ENCODE measurements at places on chromosomes 2 and 18. TPM values are rescaled to one million over a fixed set of nuclear protein-coding genes. Genes with fewer than 3 reads are reported as not detected.

DNA sequence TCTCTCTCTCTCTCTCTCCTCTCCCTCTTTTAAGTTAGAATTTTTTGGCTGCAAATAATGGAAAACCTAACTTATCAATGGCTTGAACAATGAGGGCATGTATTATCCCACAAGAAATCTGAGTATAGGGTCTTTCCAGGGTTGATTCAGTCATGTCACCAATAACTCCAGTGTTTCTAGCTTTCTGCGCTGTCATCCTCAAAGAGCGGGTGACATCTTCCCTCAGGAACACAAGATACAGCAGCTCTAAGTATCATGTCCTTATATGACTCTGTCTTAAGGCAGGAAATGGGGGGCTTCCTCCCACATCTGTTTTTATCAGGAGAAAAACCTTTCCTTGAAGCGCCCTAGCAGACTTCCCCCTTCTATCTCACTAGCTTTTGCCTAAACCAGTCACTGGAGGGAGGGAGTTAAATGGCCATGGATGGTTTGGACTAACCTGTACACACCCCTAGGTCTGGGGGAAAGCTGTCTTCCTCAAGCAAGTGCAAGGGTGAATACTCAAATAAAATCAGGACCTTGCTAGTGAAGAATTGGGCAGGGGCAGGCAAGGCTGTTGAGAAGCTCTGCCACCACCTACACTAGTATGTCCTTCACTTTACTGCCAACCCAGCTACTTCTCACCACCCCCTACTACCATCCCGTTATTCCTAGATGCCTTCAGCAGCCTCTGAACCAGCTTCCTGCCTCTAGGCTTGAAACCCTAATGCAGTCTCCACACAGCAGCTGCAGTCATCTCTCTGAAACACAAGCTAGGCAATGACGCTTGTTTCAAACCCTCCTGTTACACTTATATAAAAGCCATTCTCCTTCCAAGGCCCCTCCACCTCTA, 7.5 kb upstream of the TUBA4A start:
- no peak overlapping the region for H3K4me3 ChIP-seq
- DNase-seq, result no peak
- peaks cover 57% of the 10 kb centered on the region for H3K27me3 ChIP-seq
- peak overlapping the region; percentile 9 for H3K27ac ChIP-seq
- no peaks in the 10 kb centered on the region for H3K36me3 ChIP-seq

DNA sequence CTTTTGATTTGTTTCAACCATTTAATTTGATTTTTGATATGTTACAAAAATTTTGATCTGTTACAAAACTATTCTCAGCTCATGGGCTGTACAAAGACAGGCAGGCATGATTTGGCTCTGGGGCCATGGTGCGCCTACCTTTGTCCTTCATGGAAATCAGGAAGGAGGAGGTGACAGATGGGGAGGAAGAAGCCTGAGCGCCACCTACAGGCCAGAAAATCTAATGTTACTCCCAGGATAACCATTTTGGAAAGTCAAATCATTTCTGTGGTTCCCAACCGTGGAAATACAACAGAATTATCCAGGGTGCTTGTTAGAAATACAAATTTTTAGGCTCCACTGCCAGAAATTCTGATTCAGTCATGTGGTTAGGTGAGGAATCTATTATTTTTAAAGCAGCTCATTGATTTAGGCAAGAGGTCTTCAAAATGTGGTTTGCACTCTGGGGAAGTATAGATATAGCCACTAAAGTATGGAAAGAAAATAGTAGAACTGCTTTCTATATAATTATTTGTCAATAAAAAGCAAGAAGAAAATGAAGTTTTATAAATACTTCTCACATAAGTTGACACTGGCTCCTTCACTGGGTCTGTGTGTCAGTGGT, 93.9 kb downstream of the EVA1A start:
- H3K36me3 ChIP-seq, result no peaks in the 10 kb centered on the region
- peaks cover 28% of the 10 kb centered on the region for H3K4me1 ChIP-seq
- H3K27me3 ChIP-seq, result peaks cover 4% of the 10 kb centered on the region
- H3K27ac ChIP-seq, result no peak overlapping the region
- H3K4me3 ChIP-seq, result no peak overlapping the region

GRCh38 chr2:95329891-95330793, 33.0 kb downstream of the KCNIP3 start:
- no peak for DNase-seq
- peaks cover 15% of the 10 kb centered on the region for H3K4me1 ChIP-seq
- no peak overlapping the region for H3K4me3 ChIP-seq
- H3K27me3 ChIP-seq, result peaks cover 5% of the 10 kb centered on the region
- peak overlapping the region; percentile 49 for H3K27ac ChIP-seq

DNA sequence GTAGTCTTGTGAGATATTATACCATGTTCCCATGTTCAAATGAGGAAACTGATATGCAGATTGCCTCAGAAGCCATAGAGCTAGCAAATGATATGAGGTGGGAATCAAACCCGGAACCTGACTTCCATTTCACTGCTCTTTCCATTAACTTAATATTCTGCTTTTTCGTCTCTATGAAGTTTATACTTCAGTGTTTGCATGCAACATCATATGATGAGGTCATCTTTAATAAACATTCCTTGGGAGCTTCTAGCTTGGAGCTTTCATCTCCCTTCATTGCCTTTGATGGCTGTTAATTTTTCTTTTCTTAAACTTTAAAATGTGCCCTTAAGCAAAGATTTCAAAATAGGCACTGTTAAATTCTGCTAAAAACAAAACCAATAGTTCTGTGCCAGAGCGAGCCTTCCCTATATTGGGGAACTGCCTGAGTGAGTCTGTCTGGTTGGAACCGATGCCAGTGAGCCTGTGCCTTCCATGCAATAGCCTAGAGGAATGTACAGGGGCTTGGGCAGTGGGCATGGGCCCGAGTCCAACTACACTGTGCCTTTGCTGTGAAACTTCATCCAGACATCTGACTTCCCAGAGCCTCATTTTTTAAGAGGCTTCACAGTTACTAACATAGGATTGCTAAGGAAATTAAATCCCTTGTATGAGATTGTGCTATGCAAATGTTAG, 91.1 kb upstream of the TMEM200C start:
- H3K4me1 ChIP-seq, result peaks cover 16% of the 10 kb centered on the region
- no peak overlapping the region for H3K27ac ChIP-seq
- no peak for DNase-seq
- H3K36me3 ChIP-seq, result no peaks in the 10 kb centered on the region
- no peak overlapping the region for H3K4me3 ChIP-seq

GRCh38 chr2:84788498-84788897, 92.4 kb downstream of the TRABD2A start:
- H3K36me3 ChIP-seq, result no peaks in the 10 kb centered on the region
- no peak overlapping the region for H3K27ac ChIP-seq
- no peak for DNase-seq
- H3K4me1 ChIP-seq, result no peaks in the 10 kb centered on the region
- H3K4me3 ChIP-seq, result no peak overlapping the region

DNA sequence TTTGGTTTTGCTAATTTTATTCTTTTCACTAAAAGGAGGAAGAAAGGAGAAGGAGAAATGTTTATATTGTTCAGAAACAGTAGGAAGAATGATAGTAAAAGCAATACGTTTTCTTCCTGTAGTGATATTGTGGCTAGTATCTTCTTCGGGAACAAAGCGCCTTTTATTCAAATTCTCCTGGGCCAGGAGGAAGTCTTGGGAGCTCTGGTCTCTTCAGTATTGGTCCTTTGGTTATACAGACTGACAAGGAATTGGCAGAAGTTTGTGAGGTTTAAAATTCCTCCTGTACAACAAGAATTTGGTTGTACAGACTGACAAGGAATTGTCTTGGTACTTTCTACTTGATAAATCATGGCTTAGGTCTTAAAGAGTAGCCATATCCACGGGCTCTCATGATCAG, 9.9 kb downstream of the GIGYF2 start:
- H3K4me1 ChIP-seq, result no peaks in the 10 kb centered on the region
- H3K27me3 ChIP-seq, result no peaks in the 10 kb centered on the region
- H3K36me3 ChIP-seq, result peaks cover 36% of the 10 kb centered on the region
- DNase-seq, result no peak
- no peak overlapping the region for H3K27ac ChIP-seq

- H3K27me3 ChIP-seq, result no peaks in the 10 kb centered on the region
- H3K36me3 ChIP-seq, result peaks cover 11% of the 10 kb centered on the region
- peak; percentile 75 for DNase-seq
- peak overlapping the region; percentile 96 for H3K4me3 ChIP-seq
These were observed 522 bp upstream of the ZNF407 start for GRCh38 chr18:74597034-74597661.

DNA sequence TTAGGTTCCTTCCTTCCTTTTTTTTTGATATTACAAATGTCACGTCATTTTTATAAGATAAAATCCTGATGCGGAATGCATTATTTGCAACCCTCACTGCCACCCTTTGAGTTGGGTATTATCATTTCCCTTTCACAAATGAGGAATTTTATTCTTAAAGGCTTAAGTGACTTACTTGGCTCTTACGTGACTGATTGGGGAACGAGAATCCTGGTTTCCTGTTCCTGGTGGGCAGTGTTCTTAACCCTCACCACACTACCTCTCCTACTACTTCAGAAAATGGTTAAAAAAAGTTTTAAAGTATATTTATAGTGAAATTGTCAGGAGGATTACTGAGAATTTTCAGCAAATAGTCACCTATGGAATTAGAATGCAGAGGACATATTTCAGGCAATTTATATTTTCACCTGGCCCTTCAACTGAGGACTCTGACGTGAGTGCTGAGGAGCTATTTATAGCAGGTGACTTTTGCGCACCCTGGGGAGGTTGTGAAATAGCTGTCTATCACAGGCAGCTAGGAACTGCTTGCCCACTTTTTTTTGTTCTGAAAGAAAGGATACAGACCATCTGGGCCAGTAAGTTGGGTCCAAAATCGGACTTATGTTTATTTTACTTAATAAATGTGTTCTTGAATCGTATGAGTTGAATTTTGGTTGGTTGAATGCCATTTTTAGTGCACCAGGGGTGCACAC, 18.7 kb upstream of the RASGRP3 start:
- no peaks in the 10 kb centered on the region for H3K27me3 ChIP-seq
- H3K4me1 ChIP-seq, result peaks cover 4% of the 10 kb centered on the region
- H3K36me3 ChIP-seq, result no peaks in the 10 kb centered on the region

DNA sequence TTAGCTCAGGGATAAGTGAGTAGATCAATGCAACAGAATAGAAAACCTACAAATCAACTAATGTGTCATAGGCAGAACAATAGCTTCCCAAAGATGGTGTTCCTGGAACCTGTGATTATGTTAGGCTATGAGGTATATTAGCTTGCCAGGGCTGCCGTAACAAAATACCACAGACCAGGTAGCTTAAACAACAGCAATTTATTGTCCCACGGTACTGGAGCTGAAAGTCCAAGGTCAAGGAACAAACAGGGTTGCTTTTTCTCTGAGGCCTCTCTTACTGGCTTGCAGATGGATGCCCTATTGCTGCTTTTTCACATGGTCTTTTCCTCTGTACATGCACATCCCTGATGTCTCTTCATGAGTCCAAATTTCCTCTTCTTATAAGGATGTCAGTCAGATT, 354.9 kb downstream of the TNS1 start:
- H3K4me3 ChIP-seq, result no peak overlapping the region
- DNase-seq, result no peak
- peaks cover 8% of the 10 kb centered on the region for H3K4me1 ChIP-seq
- no peaks in the 10 kb centered on the region for H3K36me3 ChIP-seq

DNA sequence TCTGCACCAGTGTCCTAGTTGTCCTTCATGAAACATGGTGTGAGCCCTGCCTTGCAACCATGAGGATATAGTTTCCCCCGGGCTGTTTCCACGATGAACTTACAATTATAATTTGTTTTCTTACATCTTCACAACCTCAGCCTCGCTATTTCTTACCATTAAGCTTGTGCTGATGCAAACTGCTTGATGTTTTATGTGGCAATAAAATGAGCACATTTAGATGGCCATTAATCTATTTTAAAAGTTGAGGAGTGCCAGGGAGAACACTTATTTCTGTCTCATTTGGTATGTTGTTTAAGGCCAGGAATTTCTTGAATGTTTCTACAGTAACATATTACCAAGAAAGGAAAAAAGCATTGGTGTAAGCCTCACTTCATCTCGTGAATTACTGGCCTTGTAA, 214.5 kb upstream of the SLC8A1 start:
- no peaks in the 10 kb centered on the region for H3K36me3 ChIP-seq
- peaks cover 18% of the 10 kb centered on the region for H3K4me1 ChIP-seq
- H3K27me3 ChIP-seq, result no peaks in the 10 kb centered on the region
- DNase-seq, result no peak
- no peak overlapping the region for H3K4me3 ChIP-seq

GRCh38 chr18:13676471-13676870, 49.9 kb downstream of the FAM210A start:
- peak overlapping the region; percentile 48 for H3K27ac ChIP-seq
- DNase-seq, result no peak
- peaks cover 5% of the 10 kb centered on the region for H3K36me3 ChIP-seq
- no peak overlapping the region for H3K4me3 ChIP-seq
- peaks cover 5% of the 10 kb centered on the region for H3K4me1 ChIP-seq
- no peaks in the 10 kb centered on the region for H3K27me3 ChIP-seq

DNA sequence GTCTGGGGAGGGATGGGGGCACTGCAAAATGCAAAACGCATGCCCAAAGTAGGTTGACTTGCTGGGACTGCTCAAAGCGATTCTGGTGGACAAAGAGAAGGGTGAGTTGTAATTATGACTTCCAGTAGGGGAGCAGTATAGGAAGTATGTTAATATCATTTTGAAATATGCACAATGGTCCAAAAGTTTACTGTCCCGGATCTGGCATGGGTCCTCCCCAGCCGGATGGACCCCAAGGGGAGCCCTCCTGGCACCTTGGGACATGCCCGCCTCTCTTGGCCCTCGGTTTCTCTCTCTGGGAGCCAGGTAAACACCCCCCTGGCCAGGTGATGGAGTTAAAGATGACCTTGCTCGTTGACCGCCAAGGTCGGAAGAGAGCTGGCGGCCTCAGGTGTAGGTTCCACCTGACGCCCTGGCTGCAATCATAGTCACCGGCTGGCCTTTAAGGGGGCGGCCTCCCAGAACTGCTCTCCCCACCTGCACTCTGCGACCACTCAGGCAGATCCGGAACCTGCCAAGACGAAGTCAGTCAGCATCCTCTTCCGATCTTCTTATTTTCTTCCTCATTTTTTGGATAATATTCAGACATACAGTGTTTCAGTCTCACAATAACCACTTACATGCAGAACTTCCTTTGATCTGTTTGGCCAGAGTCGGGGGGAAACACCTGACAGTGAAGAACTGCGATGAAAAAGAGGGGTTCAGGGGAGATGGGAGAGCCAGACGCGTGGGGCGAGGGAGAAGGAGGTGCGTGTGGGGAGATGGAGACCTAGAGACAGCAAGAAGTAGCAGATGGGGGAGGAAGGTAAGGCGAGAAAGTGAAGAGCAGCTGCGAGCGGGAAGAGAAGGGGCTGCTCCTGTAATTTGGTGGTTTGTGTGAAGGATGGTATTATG, 148.3 kb downstream of the MEIS1 start:
- DNase-seq, result no peak
- peaks cover 20% of the 10 kb centered on the region for H3K27me3 ChIP-seq
- no peak overlapping the region for H3K27ac ChIP-seq
- no peaks in the 10 kb centered on the region for H3K36me3 ChIP-seq

- peaks cover 6% of the 10 kb centered on the region for H3K36me3 ChIP-seq
- DNase-seq, result no peak
- H3K27me3 ChIP-seq, result no peaks in the 10 kb centered on the region
These were observed 64.2 kb downstream of the MTCL1 start for GRCh38 chr18:8769509-8770095.

The PRSS56 gene
- total RNA-seq, result not detected

The LPIN1 gene
- total RNA-seq, result 26.8 TPM

The SERPINB12 gene
- total RNA-seq, result 15.5 TPM

Measured in type B pancreatic cell (in vitro differentiated cells).